Smooth muscle cell of the pulmonary artery (primary cell): ENCODE measurements at places on chromosomes 5 and 9. TPM values are rescaled to one million over a fixed set of nuclear protein-coding genes. Genes with fewer than 3 reads are reported as not detected.

Gene SOHLH1
- not detected in 2 replicates for total RNA-seq

Gene IL5
- not detected in 2 replicates for total RNA-seq

Gene ALDH1A1
- 2.8 and 14.7 TPM in 2 replicates for total RNA-seq

Gene DNAI1
- 0.03 TPM in 1 of 2 replicates, not detected in the other for total RNA-seq

Gene TSLP
- total RNA-seq = 3.2 and 15.6 TPM in 2 replicates

Gene FUT7
- total RNA-seq = not detected in 2 replicates

Gene ACTBL2
- 0.03 TPM in 1 of 2 replicates, not detected in the other for total RNA-seq

Gene PCSK1
- total RNA-seq = 0.30 and 17.2 TPM in 2 replicates

Gene NR5A1
- total RNA-seq = not detected in 2 replicates

Gene F12
- total RNA-seq = 0.17 TPM in 1 of 2 replicates, not detected in the other

Gene FAM151B
- 6.1 and 7.4 TPM in 2 replicates for total RNA-seq

Gene PCDHB4
- 0.20 and 0.59 TPM in 2 replicates for total RNA-seq

Gene OGN
- 12.8 and 24.7 TPM in 2 replicates for total RNA-seq

Gene HRCT1
- total RNA-seq = 0.39 and 0.59 TPM in 2 replicates

Gene DRD1
- 0.33 and 1.2 TPM in 2 replicates for total RNA-seq

Gene ELOVL7
- total RNA-seq = 0.07 TPM in 1 of 2 replicates, not detected in the other

Gene PIP5K1B
- 0.03 and 0.13 TPM in 2 replicates for total RNA-seq

Gene C9
- not detected in 2 replicates for total RNA-seq

Gene IFNA21
- total RNA-seq = not detected in 2 replicates

Gene GABRA6
- total RNA-seq = not detected in 2 replicates
